ENCODE measurements at places on chromosomes 7 and 10.

- peak; percentile 64 for DNase-seq
Measured at GRCh38 chr10:46555713-46556514, 544 bp downstream of the GPRIN2 start.

DNA sequence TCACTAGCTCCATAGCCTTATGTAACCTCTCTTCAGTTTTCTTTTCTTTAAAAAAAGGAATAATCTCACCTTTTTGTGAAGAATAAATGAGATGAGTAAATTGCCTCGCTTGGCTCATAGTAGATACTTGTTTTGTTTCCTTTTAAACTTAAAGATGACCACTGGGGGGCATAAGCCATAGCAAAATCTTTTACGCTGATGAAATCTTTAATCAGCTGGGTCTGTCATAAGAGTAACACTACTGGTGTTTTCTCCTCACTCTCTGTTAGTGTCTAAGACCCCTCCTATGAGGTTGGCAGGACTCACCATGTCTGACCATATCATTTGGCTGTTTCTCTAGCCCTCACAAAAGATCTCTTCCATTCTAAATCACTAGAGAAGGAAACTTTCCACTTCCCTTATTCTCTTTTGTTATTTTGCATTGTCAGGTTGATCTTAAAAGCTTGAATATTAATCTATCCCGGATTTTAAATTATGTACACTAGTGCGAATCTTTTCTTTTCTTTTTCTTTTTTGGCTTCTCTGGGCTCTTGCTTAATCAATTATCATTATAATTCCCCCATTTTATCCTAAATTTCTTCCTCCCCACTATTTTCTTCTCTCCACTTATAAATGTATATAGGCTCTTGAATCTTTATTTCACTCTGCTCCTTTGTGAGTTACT is 12.5 kb downstream of the STAG3 start:
- no peak for DNase-seq

DNA sequence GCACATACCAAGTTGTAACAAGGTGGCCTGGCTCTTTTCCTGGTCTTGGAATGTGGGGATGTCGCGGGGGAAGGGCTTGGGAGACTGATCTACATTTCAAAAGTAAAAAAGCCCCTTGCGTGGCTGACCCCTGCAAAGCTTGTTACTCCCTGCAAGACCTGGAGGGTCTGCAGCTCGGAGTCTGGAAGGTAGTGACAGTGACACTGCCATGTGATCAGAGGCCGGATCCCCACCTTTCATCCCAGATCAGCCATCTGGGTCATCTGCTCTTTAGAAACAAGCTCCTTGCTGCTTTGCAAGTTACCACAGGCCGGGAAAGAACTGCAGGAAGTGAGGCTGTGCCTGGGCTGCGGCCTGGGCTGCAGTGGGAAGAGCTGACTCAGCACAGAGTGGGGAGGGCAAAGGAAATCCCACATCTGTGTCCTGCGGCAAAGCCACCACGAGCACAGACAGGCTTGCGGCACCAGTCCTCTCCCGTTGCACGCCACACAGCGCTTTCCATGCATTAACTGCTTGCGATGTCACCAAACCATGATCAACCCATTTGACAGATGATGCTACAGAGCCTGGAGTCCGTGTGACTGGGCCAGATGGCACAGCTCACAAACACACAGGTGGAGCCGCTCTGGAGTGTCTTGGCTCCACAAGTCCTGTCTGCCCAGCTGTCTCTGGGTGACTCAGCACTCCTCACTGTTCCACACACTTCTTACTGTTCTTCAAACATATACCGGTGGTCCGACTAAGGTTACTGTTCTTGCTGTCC is 97.7 kb downstream of the SH3PXD2A start:
- DNase-seq, result peak; percentile 80

GRCh38 chr10:59234194-59234593 is 57.8 kb downstream of the PHYHIPL start:
- DNase-seq, result no peak

GRCh38 chr10:71216751-71217265 is 4.4 kb downstream of the UNC5B start:
- DNase-seq, result peak; percentile 74

DNA sequence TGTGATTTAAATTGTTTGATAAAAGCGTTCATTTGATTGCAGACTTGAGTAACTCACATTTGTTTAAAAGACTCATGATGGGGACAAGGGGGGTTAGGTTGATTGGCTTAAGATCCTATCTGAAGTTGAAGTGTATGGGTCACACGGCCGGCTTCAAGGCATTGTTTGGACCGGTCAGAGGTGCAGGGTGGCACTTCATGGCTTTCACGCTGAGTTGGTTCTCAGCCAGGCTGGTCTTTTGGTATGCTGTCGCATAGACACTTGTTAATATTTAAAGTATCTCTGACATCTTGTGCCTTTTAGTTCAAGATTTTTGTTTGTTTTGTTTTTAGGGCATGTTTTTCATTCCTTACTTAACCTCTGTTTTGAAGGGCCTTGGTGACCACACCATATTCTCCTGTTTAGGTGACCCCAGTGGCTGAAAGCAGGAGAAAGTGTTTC is 58.1 kb downstream of the CCNY start:
- DNase-seq, result no peak

GRCh38 chr7:26167303-26167934 is 15.4 kb downstream of the NFE2L3 start:
- DNase-seq, result no peak

DNA sequence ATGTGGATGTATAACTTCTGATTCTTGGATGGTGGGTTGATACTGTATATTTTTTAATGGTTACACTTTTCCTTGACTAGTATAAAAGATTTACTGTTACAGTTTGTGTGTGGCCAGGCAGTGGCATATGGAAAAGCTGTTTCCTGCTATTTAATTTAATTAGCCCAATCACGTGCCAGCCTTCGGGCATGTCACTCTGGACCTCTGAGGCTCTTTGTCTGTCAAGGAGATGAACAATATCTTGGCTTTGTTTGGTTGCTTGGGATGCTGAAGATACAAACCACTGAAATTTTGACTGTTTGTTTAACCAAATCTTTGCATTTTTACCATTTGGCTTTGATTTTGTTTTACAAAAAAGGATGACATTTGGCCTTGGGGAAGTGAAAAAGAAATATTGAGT is 185.0 kb downstream of the HDAC9 start:
- no peak for DNase-seq

GRCh38 chr7:76265299-76265698 is 37.2 kb upstream of the HSPB1 start:
- DNase-seq, result no peak

DNA sequence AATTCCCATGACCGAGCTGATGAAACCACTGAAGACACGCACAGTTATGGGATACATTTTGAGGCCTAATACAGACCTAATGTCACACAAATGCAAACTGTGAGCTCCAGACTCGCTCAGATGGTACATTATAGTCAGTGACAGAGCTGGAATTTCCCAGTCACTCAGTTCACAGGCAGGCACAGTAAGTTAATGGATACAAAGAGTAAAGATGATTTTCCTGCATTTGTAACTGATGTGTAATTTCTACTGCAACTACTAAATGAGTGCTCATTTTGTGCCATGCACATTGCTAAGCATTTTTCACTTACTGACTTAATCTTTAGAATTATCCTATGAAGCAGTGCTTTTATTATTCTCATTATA is 56.5 kb downstream of the ENO4 start:
- DNase-seq, result no peak

GRCh38 chr10:9833942-9834341 is 1183.7 kb upstream of the CELF2 start:
- no peak for DNase-seq

All from right cardiac atrium (tissue), 5 donors.